ENCODE measurements at places on chromosomes 3 and 15.

- DNase-seq: no peak
These were observed 199.2 kb upstream of the SLC2A2 start for GRCh38 chr3:171225708-171226107.

- DNase-seq: no peak
These were observed 35.4 kb upstream of the RAB6B start for GRCh38 chr3:133931084-133931483.

- no peak for DNase-seq
These were observed 267.4 kb upstream of the THBS1 start for GRCh38 chr15:39313467-39313866.

- DNase-seq: no peak
These were observed 10.3 kb downstream of the TIMP4 start for GRCh38 chr3:12148183-12148940.

DNA sequence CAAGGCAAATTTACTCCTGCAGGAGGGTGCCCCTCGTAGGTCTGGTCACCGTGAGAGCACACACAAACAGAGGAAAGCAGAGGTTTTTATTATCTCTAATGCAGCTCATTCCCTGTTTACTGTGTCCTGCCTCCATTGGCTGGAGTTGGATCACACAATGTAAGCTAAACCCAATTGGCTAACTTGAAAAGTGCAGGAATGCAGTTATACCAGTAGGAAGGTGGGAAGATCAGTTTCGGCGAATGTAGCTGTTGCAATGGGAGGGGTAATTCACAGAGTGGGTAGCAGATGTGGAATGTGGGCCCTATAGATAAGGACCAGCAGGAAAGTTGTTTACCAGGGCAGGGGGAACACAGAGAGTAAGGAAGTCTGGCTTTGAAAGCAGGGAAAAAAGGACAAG, 42.5 kb upstream of the NPAP1 start:
- DNase-seq: no peak

DNA sequence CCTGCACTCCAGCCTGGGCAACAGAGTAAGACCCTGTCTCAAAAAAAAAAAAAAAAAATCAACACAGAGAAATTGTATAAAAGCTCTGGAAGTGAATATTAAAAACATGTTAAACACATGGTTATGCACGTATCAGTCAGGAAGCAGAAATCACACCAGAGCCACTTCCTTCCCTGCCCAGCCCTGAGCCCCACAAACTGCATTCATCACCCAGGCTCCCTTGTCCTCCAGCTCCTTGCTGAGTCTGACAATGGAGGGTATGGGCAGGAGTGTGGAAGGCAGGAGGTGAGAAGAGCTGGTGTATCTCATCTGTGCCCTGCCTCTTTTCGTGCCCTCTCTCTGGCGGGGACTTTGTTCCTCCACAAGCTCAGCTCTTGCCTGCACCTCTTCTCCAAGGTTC, 12.1 kb upstream of the LOXL1 start:
- DNase-seq: no peak

GRCh38 chr15:100341750-100342560, at the start of gene ADAMTS17:
Gene ADAMTS17, minus strand, starts transcription at chr15:100341975. Its CDS starts 76 bp downstream, at chr15:100341899.
- DNase-seq: peak; percentile 91

GRCh38 chr3:112531358-112531781, 30.4 kb downstream of the ATG3 start:
- DNase-seq: no peak

DNA sequence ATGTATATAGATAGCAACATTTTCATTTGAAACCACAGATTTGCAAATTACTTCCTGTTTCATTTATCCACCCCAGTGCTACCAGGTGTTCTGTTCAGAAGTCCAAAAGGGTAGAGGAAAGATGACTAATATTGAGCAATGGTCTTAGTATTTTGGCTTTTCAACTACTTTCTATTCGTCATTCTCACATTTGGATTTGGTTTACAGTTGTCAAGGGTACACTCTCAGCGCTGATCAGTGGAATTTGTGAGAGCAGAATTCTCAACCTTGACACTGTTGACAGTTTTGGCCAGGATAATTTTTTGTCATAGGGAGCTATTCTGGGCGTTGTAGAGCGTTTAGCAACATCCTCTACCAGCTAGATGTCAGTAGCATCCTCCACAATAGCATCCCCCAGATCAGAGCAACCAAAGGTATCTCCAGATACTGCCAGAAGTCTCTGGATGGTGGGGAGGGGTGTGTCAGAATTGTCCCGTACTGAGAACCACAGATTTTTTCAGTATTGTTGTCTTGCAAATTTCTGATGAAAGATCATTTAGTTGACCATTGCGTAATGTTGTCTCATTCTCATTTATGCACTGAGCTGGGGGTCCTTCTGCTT, 4.2 kb downstream of the HMCES start:
- DNase-seq: no peak

- no peak for DNase-seq
These were observed 96.9 kb upstream of the RPL32 start for GRCh38 chr3:12938258-12938711.

GRCh38 chr3:171186383-171186782, 159.9 kb upstream of the SLC2A2 start:
- DNase-seq: no peak

DNA sequence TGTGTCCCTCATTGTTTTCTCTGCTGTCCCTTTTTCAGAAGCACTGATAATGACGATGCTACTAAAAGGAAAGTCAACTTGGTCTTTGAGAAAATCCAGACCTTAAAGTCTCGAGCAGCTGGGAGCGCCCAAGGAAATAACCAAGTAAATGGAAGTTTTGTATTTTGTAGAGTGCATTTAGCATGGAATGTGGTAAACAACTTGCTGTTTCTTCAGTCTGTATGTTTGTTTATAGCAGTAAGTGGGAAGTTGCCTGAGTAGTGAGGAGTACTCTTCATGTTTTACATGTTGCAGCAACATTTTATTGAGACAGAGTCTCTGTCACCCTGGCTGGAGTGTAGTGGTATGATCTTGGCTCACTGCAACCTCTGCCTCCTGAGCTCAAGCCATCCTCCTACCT, 66.0 kb downstream of the CGNL1 start:
- DNase-seq: no peak
